ENCODE measurements at places on chromosomes 11 and 22.

GRCh38 chr11:46895821-46896220, 22.5 kb downstream of the LRP4 start:
- no peak for DNase-seq

DNA sequence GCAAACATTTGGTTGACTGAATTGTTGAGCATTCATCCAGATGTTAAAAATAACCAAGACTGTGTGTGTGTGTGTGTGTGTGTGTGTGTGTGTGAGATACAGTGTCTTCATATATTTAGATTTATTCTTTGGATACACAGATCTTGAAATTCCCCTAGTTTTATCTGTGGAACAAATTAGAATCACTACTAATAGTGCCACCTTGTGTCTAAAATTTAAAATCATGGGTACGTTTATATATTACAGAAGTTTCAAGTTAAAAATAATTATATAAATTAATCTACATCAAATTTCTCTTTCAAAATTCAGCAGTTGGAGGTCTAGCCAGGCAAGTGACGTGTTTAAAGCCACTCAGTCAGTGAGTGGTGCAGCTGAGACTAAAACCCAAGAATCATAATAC, 1566.2 kb upstream of the TENM4 start:
- DNase-seq, result no peak

GRCh38 chr11:22556381-22556780, 69.2 kb downstream of the FANCF start:
- DNase-seq, result no peak

DNA sequence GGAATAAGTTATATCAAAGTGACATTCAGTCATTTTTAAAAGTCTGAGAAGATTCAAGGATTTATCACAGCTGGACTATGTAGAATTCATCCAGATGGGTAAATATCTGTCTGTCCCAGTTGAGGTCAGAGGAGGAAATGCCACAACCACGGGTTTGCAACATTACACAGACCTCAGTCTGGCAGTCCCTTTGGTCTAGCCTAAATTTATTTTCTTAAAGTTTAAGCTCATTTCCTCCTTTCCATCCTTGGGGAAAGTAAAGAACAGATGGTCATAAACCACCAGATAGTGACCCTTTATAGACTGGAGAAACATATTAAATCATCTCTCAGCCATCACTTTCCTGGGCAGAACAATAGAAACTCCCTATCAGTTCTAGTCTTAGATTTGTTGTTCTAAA, 238.4 kb upstream of the DDI1 start:
- DNase-seq, result no peak

GRCh38 chr11:1460396-1460985, 26.1 kb downstream of the MOB2 start:
- no peak for DNase-seq

DNA sequence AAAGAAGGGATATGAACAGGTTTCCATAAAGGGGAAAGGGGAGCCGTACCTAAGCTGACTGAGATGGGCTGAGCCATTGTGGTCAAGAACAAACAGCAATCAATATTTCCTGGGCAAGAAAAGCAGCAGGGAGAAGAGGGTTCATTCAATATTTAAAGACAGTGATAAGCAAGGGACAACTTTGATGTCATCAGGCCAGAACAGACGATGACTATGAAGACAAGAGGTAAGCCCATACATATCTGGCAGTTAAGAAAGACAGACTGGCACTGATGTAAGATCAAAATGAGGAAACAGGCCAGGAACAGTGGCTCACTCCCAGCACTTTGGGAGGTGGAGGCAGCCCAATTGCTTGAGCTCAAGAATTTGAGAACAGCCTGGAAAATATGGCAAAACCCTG, 2.4 kb downstream of the OR5A2 start:
- no peak for DNase-seq

- DNase-seq, result no peak
These were observed 9.0 kb downstream of the FAM118A start for GRCh38 chr22:45318558-45319323.

DNA sequence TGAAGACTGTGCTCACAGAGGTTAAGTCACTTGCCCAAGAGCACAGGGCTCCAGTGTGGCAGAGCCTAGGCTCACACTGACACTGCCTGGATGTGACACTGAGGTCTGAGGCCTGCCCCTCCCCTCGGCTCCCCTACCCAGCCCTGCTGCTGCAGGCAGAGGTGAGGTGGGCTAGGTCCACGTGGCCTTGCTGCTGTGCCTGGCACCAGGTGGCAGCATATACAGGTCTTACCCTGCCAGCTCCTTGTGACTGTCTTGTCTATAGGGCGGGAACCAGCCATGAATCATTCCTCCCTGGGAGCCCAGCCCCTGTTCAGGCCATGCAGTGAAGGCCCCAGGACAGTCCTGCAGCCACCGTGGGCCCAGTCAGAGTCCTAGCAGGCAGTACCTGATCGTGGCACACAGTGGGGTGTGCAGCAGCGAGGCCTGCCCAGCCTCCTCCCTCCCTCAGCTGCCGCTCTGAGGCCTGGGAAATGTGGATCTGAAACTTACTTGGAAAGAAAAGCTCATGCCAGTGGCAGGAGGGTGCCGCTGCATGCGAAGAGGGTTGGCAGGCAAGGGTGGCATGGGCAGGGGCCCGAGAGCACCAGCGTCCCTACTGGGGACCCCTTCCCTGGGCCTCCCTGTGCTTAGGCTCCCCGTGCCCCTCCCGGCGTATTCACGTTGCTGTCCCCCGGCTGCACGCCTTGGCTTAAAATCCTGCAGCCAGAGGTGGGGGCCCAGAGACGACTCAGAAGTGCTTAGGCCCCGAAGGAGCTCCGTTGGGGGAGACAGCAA, 1.2 kb upstream of the CERK start:
- peak; percentile 38 for DNase-seq

GRCh38 chr11:34448223-34448994, 9.7 kb downstream of the CAT start:
- no peak for DNase-seq

- peak; percentile 37 for DNase-seq
These were observed 15.0 kb downstream of the DENND5A start for GRCh38 chr11:9250139-9250582.

DNA sequence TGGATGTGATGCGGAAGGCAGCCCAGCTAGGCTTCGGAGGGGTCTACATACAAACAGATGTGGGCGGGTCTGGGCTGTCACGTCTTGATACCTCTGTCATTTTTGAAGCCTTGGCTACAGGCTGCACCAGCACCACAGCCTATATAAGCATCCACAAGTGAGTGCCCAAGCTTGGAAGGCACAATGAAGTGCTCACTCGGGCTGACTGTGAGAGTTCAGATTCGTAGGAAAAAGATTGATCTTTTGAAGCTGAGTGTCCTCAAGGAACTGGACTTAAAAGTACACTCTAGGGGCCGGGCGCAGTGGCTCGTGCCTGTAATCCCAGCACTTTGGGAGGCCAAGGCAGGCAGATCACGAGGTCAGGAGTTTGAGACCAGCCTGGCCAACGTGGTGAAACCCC, 3.7 kb downstream of the ACAD8 start:
- no peak for DNase-seq

- no peak for DNase-seq
These were observed 73.8 kb downstream of the FAM76B start for GRCh38 chr11:95715777-95716241.

- no peak for DNase-seq
These were observed 32.2 kb downstream of the C2CD3 start for GRCh38 chr11:74138572-74138971.

- no peak for DNase-seq
These were observed 225.7 kb downstream of the FAM76B start for GRCh38 chr11:95563859-95564258.

DNA sequence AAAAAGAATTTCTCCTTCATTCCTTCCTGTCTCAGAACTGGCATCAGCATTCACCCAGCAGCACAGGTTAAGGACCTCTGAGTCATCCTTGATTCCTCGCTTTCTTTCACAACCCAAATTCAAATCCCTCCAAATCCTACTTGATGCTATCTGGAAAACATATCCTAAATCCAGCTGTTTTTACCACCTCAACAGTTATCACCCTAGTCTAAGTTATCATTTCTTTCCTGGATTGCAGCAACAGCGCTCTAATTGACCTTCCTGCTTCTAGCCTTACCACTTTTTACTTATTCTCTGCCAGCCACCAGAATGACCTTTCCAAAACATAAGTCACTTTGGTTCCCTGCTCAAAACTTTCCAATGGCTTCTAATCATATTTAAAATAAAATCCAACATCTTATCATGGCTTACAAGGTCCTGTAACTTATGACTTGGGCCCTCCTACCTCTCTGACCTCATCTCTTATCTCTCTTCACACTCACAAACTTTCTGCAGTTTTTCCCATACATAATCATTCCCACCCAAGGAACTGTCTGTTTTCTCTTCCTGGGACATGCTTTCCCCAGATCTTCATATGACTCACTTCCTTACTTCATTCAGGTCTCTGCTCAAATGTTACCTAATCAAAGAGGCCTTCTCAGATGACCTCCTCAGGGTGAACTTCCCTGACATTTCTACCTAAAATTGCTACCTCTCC, 119.4 kb downstream of the TTC28 start:
- peak; percentile 3 for DNase-seq

DNA sequence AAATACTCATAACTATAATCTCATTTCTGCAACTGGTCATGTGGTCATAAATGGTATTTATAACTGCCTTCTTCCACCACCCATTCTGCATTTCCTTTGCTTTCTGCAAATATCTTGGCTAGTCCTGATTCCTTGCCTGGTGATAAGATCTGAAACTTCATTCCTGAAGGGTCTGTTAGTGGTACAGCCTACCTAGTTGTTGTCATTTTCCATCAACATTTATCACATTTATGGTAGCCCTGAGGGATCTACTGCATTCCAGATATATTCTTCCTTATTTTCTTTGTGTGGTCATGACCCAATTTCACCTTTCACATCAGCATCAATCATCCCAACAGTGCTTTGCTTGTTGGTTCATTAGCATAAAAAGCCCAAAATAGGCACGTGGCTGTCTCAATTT, 50.1 kb downstream of the DDX6 start:
- no peak for DNase-seq

DNA sequence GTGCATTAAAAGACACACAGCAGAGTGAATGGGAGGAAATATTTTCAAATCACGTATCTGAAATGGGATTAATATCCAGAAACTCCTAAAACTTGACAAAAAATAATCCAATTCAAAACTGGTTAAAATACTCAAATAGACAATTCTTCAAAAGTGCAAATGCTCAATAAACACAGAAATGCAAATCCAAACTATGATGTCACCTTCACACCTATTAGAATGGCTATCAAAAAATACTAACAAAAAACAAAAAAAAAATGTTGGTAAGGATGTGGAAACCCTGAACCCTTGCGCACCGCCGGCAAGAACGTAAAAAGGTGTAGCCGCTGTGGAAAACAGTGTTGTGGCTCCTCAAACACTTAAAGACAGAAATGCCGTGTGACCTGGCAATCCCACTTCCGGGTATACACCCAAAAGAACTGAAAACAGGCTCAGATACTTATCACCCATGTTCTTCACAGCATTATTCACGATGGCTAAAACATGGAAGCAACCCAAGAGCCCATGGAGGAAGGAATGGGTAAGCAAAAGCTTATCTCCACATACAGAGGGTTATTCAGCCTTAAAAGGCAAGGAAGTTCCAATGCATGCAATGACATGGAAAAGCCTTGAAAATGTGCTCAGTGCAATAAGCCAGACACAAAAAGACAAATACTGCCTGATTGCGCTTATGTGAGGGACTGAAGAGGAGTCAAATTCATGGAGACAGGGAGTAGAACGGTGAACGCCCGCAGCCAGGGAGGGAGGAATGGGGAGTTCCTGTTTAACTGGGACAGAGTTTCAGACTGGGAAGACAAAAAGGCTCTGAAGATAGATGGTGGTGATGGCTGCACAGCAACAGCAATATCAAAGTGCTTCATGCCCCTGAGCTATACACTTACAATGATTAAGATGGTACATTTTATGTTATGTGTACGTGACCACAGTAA, 19.6 kb downstream of the BRD1 start:
- peak; percentile 55 for DNase-seq

GRCh38 chr11:12289667-12290476, 87.5 kb upstream of the PARVA start:
- DNase-seq, result no peak

GRCh38 chr11:60776167-60776566, 9.0 kb upstream of the MS4A10 start:
- no peak for DNase-seq

- no peak for DNase-seq
These were observed 42.2 kb downstream of the NAT10 start for GRCh38 chr11:34147581-34147980.

DNA sequence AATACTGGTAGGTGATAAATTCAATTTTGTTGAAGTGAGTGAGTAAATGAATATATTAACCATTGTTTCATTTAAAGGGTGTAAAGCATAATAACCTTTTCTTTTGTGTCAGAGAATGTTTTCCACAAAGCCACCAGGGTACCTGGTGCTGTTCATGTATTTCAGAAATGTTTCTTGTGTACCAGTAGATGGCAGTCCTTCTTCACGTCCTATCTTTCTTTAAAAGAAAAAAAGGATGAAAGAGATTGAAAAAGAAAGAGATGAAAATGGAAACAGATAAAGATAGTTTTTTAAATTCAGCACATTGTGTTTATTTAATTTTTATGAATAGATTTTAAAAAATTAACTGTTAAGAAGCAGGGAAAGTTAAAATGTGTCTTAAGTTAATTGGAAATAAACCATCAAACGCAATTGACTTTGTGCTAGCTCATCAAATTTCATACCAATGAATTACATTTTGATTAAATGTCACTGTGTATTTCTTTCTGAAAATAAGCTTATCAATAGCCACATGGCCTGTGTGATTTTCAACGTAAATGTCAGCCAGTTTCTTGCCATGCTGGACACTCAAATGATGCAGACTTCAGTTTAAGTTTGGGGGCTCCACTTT, 65.5 kb upstream of the CHORDC1 start:
- DNase-seq, result peak; percentile 5

DNA sequence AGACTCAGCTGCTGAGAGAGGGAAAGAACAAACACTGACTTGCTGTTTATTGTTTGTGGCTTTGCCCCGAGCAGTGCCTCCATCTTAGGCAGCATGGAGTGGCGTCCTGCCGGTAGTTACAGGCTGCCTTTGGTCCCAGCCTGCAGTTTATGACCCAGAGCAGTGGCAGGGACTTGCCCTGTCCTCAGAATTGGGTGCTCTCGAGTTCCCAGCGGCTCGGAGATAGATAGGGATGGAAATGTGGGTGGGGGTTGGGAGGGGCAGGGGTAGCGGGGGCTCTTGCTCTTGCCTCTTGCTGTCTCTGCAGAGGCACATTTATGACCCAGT, 3.1 kb downstream of the ALX4 start:
- no peak for DNase-seq

DNA sequence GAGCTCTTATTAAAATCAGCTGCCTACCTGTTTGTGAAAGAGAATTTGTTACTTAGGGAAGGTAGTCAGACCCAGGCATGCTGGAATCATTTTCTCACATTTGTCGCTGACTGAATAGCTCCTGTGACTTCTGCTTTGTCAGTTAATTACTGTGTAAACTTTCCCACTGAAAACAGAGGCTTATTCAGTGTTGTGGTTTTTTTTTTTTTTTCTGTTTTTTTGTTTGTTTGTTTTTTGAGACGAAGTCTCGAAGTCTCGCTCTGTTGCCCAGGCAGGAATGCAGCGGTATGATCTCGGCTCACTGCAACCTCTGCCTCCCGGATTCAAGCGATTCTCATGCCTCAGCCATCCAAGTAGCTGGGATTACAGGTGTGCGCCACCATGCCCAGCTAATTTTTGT, 5.6 kb upstream of the LDLRAD3 start:
- DNase-seq, result no peak
